ENCODE measurements at places on chromosomes 12 and 14.

- DNase-seq = no peak
These were observed 9.7 kb downstream of the PAWR start for GRCh38 chr12:79681008-79681590.

DNA sequence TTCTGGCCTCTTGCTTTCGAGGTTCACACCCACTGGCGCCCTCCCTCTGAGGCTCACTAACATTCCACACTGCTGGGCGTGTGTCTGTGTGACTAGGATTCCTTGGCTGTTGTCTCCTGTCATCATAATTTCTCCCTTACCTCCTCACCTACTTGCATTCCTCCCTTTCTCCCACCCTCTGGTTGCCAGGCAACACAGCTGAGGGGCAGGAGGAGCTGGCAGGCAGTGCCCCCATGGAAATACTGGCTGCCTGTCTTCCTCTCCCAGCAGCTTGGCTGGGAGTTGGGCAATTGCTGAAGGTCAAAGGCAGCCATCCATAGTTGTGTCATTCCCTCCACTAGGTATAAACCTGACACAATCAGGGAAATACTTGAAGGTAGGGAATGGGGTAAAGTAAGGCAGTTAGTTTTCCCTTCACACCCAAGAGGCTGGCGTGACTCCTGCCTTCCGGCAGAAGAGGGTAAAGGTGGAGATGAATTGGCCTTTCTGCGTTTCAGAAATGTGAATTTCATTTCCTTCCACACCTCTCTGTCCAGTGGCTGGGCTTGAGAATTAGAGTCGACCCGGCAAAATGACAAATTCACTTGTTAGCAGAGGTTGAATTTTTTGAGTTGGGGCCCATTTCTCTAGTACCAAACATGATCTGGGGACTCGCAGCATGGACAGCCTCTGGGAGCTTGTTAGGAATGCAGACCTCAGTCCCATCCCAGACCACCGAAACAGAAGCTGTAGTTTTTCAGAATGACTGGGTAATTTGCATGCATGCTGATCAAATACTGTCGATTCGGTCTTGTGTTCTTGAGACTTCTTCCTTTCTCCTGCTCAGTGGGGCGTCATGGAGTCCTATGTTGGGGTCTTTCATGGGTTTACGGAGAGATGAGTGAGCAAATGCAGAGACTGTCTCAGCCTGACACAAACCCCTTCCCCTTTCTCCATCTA lies 24.3 kb upstream of the EMP1 start:
- DNase-seq = no peak

- DNase-seq = no peak
These were observed 52.4 kb upstream of the CDKN3 start for GRCh38 chr14:54344445-54344844.

GRCh38 chr12:53585448-53586125 lies 40.6 kb downstream of the ATF7 start:
- no peak for DNase-seq

DNA sequence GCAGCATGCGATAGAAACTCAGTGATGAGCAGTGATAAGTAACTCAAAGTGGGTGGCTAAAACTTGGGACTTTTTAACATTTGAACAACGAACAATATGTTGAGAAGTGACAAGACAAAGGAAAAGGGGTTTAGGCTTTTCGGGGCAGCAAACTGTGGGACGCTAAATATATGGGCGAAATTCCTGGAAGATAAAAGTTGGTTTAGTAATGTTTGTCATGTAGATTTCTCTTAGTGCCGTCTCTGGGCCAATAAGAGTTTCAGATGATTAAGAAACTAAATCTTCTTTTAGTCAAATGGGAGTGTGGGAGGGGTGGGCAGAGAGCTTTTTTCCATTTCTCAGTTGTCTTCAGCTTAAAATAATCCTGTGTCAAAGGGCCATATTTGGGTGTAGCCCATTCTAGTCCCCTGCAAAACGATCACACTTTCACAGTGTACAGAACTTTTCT lies 41.7 kb upstream of the FUT8 start:
- no peak for DNase-seq

DNA sequence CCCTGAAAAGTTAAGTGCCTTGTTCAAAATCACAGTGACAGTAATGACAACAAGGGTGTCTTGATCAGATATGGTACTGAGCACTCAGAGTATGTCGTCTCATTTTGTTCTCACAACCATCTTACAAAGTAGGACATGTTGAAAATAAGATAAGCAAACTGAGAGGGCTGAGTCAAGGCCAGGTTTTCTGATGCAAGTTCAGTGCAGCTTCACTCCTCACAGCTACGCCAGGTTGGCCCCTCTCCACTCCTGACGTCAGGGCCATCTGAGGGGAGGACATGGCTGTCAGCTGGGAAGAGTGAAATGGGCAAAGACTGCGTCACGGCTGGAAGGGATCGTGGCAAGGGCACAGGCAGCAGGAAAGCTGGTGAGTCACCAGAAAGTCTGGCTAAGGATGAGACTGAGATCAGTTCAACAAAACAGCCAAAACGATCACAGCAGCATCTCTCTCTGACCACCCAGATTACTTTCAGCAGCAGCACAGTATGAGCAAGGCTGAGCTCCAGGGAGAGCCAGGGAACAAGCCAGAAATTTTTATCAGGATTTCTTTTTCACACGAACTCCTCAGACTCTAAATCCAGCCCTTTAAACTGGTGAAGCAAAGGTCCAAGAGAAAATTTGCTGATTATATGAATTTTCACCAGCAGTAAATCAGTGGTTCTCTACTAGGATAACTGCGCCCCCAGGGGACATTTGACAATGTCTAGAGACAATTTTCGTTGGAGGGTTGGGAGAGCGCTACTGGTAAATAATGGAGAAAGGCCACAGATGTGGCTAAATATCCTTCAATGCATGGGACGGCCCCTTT lies 297.9 kb upstream of the AMIGO2 start:
- DNase-seq = peak; percentile 67

DNA sequence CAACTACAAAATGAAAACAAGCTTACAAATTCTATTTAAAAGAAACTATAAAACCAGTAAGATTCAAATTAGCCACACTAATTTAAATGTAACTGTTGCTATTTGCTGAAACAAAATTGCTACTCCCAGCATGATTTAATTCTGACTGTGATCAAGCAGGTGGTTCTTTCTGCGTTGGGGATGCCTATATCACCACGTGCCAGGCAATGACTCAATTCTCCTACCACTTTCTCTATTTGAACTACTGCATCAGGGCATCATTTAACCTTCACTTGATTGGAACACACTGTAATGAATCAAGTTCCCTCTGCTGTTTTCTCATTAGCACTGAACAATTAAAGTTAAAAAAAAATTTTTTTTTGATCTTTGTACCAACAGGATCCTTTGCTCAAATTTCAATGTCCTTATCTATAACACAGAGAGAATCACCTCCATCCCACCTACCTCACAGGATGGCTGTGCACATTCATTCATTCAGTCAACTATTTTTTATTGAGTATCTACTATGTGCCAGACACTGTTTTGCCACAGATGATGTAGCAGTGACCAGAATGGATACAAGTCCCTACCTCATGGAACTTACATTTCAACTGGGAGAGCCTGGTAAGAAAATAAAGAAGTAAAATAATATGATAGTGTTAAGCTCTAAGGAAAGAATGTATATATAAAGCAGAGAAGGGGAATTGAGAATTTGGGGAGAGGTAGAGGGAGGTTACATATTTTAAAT lies 8.0 kb upstream of the ACTN1 start:
- no peak for DNase-seq

DNA sequence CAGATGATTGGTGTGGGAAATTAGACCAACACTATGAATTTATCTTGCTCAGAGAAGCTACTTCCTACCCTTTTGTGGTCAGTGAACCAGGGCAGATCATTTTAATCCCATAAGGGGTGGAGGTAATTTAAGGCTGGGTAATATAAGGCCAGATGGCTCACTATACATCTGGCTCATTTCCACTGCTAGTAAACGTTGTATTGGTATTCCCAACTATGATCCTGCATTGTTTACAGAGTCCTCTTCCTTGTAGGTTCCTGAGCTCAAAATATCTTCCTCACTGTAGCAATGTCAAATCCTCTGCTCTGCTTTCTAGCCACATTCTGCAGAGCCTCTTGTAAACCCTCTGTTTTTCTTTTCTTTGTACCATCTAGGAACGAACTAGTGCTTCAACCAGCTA lies 93.0 kb upstream of the MGAT4C start:
- no peak for DNase-seq

DNA sequence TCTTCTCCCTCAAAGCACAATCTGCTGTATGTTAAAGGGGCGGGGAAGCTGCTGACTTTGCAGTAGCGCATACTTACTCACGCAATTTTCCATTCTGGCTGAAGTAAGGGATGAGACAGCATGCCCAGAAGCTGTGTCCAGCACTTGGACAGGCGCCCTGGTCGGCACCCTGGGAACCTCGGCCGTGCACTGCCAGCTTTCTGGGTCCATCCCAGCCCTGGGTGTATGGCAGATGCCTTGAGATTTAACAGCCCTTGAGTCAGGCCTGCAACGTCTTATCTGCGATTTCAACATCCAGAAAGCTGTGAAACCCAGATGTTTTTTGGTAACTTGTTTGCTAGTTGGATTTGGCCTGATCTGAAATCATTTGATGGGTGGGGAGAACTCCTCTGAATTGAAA lies 16.1 kb downstream of the EML1 start:
- DNase-seq = no peak
